ENCODE measurements at places on chromosomes 2 and 18.

GRCh38 chr18:45161850-45162249, 453.4 kb upstream of the SLC14A2 start:
- no peak for DNase-seq

DNA sequence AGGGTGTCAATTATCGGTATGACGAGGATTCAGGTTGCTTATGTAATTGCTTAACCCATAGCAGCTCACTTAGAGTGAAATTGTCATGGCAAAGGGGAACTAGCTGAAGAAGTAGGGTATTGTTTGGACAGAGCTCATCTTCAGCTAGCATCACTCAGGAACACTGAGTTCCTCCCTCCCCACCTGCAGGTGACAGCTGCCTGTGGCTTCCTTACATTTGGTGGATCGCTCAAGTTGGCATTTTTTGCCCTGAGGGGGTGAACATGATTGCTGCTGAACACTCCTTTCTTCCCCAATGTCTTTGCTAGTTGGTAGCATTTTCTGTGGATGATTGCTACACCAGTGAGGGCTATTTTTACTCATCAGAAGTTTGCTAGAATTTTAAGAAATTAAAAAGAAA, 86.7 kb upstream of the THUMPD2 start:
- DNase-seq: no peak

- DNase-seq: no peak
Measured at GRCh38 chr2:55236992-55237543, 4.6 kb downstream of the RPS27A start.

DNA sequence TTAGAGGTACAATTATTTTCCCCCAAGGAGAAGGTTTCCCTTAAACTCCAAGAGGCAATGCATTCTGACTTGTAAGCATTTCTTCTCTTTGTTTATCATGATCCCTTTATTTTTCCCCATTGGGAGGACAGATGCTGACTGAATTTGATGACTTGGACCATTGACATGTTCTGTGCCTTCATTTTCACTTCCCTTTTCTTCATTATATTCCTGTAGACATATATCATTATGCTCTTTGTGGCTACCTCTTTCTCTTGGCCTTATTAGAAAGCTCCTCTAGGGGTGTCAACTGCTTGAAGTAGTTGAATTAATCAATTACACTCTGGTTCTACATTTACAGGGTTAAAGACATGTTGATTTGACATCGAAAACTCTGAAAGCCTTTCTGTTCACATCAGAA, 330.0 kb upstream of the DCC start:
- no peak for DNase-seq

DNA sequence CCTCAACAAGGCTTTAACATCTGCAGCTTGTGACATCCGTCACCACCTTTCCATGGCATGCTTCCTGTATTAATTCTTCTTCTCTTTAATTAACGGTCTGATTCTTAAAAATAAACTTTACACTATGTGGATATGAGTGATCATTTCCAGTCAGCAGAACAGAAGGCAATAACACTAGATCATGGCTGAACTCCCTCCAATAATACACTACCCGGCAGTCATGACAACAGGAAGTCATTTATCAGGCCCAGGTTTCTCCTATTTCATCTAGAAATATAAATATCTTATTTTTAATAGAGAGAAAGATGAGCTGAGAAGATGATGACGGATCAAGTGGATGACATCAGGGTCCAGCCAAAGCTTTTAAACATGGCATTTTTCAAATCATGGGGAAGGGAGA, 792.2 kb downstream of the SLC4A3 start:
- DNase-seq: no peak

GRCh38 chr18:69300185-69300584, 100.5 kb upstream of the DOK6 start:
- no peak for DNase-seq

GRCh38 chr2:105777031-105777482, 32.3 kb downstream of the NCK2 start:
- no peak for DNase-seq

- DNase-seq: no peak
Measured at GRCh38 chr2:151757861-151758260, 23.6 kb upstream of the NEB start.

- DNase-seq: no peak
Measured at GRCh38 chr18:46528037-46528436, 129.0 kb downstream of the LOXHD1 start.

GRCh38 chr2:100733391-100734187, 86.3 kb upstream of the NPAS2 start:
- DNase-seq: no peak

GRCh38 chr2:98815795-98816194, 84.9 kb upstream of the MGAT4A start:
- DNase-seq: no peak

GRCh38 chr2:207337234-207338219, 171.8 kb upstream of the KLF7 start:
- no peak for DNase-seq

GRCh38 chr2:228644199-228644598, 462.7 kb upstream of the SPHKAP start:
- DNase-seq: no peak

DNA sequence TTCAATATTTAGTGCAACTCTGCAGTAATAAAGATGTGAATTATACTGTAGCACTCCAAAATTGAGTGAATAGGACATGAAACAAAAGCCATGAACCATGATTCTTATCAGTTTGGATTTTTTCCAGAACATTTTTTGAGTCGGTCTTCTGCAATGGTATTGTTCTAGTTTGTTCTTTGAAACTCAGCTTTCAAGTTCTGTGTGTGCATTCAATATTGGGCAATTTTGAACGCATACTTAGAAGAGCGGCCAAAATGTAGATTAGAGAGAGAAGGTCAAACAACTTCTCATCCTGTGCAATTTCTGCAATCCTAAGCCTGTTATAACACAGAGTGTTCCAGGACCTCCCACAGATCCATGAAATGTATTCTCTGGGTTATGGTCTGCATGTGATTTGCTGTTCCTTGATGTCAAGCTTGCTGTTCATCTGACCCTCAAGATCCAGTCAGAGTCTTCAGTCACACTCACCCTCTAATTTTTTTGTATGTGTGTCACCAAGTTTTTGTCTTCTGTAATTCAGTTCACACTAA, 48.3 kb downstream of the TSPYL6 start:
- DNase-seq: no peak

GRCh38 chr2:136055929-136056688, 61.8 kb downstream of the CXCR4 start:
- DNase-seq: no peak

DNA sequence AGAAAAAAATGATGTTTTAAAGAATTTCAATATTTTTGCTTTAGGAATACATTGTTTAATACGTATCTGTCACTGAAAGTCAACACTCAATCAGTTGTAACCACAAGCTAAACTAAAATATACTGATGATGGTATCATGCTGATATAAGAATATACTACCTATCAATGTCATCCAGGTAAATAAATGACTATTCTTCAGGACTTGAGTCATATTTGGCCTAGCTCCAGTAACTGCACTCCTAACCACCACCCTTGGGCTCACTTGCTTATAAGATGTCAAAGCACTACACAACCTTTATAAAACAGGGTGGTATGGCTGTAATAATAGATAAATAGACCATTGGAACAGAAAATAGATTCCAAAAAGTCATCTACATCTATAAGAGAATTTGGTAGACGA, 48.8 kb downstream of the RND3 start:
- no peak for DNase-seq

- no peak for DNase-seq
Measured at GRCh38 chr18:13374096-13374467, 155.5 kb downstream of the LDLRAD4 start.

DNA sequence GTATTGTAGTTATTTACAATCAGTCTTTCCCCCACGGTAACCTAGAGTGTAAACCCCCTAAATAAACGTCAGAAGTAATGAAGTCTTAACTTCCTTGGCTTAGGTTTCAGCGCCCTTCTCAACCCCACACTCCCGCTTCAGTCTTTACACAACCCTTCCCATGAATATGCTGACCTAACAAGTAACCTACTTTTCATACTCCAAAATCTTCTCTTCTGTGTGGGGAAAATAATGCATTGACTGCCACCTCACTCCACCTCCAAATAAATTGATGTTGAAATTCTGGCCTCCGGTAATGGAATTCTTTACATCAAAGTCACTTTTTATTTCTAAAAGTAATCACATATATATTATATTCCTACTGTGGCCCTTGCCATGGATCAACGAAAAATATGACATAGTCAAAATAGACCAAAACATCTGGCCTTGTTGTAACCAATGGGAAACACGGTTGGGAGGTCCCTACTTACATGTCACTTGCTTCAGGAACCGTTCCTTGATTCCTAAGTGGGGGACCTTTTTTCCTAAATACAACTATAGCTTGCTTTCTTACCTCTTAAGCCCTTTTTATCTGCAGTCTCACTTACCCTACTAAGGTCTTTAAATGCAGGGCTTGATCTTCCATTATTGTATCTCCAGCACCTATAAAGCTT, 961 bp downstream of the GEN1 start:
- no peak for DNase-seq

- DNase-seq: peak; percentile 95
Measured at GRCh38 chr2:96157649-96158553, 12.7 kb upstream of the DUSP2 start.

GRCh38 chr2:20675701-20676352, 8.9 kb downstream of the GDF7 start:
- DNase-seq: no peak

GRCh38 chr18:79402977-79403722, 7.4 kb downstream of the NFATC1 start:
- no peak for DNase-seq
